Effector memory CD8-positive, alpha-beta T cell (primary cell): ENCODE measurements at places on chromosomes 11 and 22.
A peak's percentile ranks its signal among the peaks of the same experiment; 100 is the strongest.

DNA sequence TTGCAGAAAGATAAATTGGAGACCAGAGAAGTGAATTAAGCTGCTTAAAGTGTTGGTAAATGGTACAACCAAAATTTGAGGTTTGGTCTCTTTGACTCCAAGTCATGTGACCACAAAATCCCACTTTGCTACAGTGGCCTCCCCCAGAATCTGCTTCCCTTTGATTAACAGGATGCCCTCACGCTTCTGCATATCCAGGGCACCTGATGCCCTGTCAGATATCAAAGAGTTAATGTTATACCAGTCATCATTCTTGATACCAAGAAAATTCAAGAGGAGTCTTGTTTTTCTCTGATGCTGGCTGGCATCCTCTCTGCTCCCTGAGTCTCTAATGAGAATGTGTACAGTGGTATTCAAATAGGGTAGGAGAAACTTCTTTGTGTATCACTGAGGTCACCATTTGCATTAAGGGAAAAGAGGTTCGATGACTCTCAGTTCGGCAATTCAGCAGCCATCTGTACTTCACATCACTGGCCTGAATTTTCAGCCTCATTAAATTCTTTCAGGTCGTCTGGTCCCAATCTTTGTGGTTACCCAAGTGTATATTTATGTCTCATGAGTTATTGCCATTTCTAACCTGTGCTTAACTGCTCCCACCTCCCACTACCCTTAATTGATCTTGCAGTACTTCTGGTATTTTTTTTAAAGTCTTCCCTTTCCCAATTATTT lies 73.9 kb downstream of the BDNF start:
- no peaks in the 10 kb centered on the region for H3K36me3 ChIP-seq
- no peak overlapping the region for H3K4me3 ChIP-seq
- H3K27ac ChIP-seq = no peak overlapping the region
- H3K4me1 ChIP-seq = no peaks in the 10 kb centered on the region
- DNase-seq = no peak
- H3K27me3 ChIP-seq = no peaks in the 10 kb centered on the region

GRCh38 chr22:37177221-37177620 lies 10.8 kb downstream of the C1QTNF6 start:
- H3K27ac ChIP-seq = no peak overlapping the region
- H3K4me3 ChIP-seq = no peak overlapping the region
- no peaks in the 10 kb centered on the region for H3K36me3 ChIP-seq
- peaks cover 33% of the 10 kb centered on the region for H3K4me1 ChIP-seq
- no peak for DNase-seq

DNA sequence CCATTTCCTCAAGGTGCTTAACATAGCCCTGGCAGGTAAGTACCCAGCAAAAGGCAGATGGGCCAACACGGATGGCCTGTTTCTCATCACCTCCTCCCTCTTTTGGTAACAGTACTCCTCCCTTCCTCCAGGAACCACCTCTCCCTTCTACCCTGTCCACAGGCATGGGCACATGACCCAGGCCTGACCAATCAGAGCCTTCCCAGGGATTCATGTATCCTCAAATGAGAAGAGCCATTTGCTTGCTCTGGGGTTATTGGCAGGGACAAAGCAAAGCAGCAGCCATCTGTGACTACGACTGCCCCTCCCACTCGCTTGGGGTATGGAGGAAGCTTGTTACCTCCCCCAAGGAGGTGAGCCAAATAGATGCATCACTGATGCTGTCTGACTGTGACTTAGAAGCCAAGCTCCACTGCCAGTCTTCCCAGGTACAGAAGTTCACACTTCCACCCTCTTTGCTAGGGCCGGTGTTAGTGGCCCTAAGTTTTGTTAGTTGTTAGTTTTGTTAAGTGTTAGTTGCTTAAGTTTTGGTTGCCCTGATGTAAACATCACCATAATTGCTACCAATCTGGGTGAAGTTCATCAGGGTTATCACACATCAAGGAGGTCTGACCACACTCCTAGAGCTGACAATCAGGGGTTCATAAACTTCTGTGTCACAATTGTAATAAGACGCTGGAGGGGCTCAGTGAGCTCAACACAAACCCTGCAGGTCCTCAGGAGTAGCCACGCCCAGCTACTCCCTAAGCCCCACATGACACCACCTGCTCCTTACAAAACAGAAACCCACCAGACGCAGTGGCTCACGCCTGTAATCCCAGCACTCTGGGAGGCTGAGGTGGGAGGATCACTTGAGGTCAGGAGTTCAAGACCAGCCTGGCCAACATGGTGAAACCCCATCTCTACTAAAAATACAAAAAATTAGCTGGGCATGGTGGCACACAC lies 57.3 kb downstream of the ARFGAP3 start:
- no peak for DNase-seq
- peaks cover 65% of the 10 kb centered on the region for H3K36me3 ChIP-seq
- H3K27ac ChIP-seq = peak overlapping the region; percentile 78
- no peak overlapping the region for H3K4me3 ChIP-seq
- H3K4me1 ChIP-seq = peaks cover 3% of the 10 kb centered on the region
- H3K27me3 ChIP-seq = no peaks in the 10 kb centered on the region

DNA sequence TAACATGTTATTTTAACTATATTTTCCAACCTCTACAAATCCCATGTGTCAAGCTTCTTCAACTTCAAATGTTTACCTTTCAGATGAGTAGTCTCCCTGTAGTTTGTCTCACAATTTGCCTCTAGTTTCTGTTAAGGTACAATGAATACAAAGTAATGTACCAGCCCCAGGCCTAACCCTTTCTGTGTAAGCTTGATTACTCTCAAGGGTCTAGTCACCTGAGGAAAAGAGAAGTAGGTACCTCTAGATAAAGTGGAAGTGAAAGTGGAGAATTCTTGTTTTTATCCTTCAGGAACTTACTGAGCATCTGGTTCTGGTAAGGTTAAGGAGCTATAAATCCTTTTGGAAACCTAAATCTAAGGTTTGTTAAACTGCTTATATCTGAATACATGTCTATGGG lies at the start of gene OR51A7:
Gene OR51A7, plus strand, starts transcription at position 300 of the 400 bp plus-strand sequence. CDS start 3,587 bp downstream, outside the sequence.
- no peaks in the 10 kb centered on the region for H3K4me1 ChIP-seq
- H3K27ac ChIP-seq = no peak within 1 kb of the TSS
- no peaks in the 10 kb centered on the region for H3K27me3 ChIP-seq
- DNase-seq = no peak
- H3K36me3 ChIP-seq = no peaks in the 10 kb centered on the region

DNA sequence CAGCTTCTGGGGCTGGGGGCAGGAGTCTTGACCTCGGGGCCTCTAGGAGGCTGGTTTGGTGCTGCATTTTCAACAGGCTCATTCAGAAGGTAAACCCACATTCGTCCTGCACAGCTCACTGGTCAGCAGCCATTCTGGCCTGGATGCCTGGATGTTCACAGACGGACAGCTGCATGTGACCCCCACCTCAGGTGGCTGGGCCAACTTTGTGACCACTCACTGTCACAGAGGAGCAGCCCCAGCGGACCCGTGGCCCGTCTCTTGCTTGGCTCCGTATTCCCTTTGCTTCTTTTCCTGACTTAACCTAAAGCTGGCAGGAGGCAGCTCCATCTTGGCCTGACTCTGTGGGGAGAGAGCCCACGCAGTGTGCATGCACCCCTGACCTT lies 8.2 kb downstream of the DGCR8 start:
- H3K4me3 ChIP-seq = peak overlapping the region; percentile 83
- H3K27ac ChIP-seq = peak overlapping the region; percentile 93
- peaks cover 52% of the 10 kb centered on the region for H3K36me3 ChIP-seq
- no peaks in the 10 kb centered on the region for H3K27me3 ChIP-seq
- no peak for DNase-seq
- peaks cover 80% of the 10 kb centered on the region for H3K4me1 ChIP-seq
